ENCODE measurements at places on chromosomes 13 and 19.

- no peak for DNase-seq
Measured at GRCh38 chr13:52319876-52320275, 86.1 kb downstream of the THSD1 start.

DNA sequence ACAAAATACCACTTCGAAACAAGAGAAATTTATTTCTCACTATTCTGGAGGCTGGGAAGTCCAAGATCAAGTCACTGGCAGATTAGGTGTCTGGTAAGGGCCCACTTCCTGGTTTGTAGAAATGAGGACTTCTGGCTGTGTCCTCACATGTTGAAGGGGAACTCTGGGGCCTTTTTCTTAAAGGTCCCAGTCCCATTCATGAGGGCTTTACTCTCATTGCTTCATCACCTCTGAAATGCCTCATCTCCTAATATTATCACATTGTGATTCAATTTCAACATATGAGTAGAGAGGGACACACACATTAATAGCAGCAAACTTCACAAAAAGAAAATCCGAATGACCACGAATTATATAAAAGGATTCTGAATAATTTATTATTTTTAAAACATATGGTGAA lies 21.6 kb upstream of the SIGLEC14 start:
- no peak for DNase-seq

- DNase-seq: no peak
Measured at GRCh38 chr19:35066121-35066520, 24.6 kb downstream of the HPN start.

- no peak for DNase-seq
Measured at GRCh38 chr13:40502236-40502635, 164.2 kb downstream of the FOXO1 start.

GRCh38 chr19:17358395-17358794 lies 18.7 kb downstream of the PLVAP start:
- DNase-seq: no peak

- no peak for DNase-seq
Measured at GRCh38 chr19:5478241-5478924, 23.2 kb downstream of the ZNRF4 start.

DNA sequence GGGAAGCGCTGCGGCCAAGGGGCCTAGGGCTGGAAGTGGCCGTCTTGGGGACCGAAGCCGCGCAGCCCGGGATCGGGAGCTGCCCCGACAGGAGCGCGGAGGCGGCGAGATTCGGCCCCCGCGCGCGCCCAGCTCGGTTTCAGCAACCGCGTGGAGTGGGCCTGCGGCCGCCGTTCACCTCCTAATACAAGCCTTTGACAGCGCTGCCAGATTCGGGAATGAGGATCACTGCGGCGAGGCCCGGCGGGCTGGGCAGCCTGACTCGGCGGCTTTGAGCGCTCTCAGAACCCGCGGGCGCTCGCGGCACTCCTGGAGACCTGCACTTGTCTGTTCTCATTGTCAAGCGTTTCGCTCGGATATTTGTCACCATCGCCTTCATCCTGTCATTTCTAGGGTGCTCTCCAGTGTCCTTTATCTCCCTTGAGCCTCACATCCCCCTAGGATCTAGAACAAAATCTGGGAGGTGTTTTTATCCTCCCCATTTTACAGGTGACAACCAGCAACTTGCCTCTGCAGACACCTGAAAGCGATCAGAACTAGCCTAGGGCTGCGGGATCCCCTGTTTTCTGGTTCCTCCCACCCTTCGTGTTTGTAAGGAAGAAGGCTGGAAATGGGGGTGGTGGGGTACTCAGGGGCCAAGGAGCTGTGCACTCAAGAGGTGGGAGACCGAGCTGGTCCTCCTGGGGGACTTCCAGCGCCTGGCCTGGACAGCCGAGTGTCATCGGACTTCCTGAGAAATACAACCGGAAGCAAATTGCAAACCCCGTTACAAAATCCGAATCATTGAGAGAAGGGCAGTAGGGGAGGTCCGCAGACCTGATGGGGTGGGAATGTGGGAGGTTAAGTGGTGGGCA lies 1.5 kb upstream of the CDX2 start:
- no peak for DNase-seq

GRCh38 chr19:19597809-19598306 lies 20.6 kb downstream of the PBX4 start:
- no peak for DNase-seq

DNA sequence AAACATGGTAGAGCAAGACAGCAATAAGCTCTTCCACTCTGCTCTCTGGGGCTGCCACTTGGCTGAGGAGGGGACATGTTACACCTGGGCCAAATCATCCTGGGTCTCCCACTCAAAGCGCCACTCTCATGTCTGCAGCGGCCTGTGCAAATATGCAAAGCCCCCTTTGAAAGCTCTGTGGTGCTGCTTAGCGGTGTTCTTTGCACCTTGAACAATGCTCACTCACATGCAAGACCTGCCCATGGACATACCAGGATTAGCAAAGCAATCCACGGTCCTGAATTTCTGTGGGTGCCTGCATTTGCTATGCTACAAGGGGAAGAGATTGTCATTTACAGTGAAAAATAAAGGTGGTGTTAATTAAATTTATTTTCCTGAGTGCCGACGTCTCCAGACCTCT lies 48.6 kb downstream of the MRPL57 start:
- DNase-seq: no peak

DNA sequence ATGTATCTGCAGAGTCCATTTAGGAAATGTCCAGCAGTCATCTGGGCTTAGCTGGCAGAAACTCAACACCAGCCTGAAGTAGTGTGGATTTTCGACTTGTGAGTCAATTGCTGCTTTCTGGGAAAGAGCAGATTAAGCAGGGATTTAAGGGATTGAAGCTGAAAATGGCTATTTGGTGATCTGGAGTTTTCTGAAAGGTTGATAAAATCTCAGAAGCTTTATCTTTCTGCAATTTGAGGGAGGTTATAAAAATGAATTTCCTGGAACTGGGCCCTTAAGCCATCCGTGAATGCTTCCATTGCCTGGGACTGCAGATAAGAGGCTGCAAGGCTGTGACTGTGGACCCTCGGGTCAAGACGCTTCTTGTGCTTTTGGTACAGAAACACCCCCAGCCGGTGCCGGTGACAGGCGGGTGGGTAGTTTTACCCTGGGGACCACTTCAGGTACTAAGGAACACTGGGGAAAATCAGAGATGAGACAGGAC lies 61.5 kb downstream of the COL4A1 start:
- DNase-seq: no peak

DNA sequence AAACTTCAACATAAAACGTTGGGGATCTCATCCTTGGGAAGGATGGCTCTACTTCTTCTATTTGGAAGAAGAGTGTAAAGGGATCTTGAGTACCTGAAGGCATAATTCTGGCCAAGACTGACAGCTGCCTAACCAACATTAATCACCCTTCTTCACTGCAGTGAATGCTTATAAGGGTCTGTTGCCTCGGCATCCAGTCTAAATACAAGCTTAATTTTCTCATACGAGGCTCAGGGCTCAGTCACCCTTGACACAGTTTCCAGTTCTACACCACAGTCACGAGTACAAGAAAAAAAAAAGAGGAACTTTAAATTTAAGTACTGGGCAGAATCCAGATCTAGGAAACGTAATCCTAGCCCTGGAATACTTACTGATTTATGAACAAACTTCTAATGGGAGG lies 9.0 kb downstream of the FPR3 start:
- no peak for DNase-seq

All from SW 1271 (cell line).